ENCODE measurements at places on chromosomes 12 and 14.

DNA sequence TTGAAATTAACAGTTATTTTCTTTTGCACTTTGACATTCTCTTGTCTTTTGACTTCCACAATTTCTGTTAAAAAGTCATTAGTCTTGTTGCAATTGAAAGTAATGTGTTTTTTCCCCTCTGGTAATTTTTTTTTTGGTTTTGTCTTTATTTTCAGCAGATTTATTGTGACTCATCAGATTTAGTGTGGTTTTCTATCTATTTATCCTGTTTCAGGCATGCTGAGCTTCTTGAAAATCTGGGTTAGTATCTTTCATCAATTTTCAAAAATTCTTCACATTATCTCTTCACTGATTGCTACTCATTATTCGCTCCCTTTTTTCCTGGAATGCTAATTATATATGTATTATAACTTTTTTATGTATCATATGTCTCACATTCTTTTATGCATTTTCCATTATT, 15.3 kb upstream of the NTF3 start:
- DNase-seq, result no peak

GRCh38 chr12:88896958-88897357, 316.7 kb upstream of the KITLG start:
- DNase-seq, result no peak

DNA sequence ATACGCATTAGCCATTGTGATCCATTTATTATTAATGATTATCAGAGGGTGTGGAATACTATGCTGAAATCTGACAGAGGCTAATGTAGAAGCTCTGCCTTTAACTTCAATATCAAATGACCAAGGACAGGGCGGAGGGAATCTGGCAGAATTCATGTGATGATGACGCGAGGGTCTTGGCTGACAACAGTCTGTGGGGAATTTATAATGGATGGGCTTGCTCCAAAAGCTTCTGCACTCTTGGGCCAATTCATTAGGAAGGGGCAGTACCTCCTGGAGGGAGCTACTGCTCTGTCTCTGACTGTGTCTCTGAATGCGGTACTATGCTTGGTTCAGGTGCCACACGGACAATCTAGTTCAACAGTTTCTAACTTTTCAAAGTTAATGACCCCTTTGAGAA, 46.2 kb downstream of the GALNT8 start:
- DNase-seq, result peak; percentile 52

- no peak for DNase-seq
Observed at GRCh38 chr12:104201238-104202001, 14.2 kb upstream of the TXNRD1 start.

DNA sequence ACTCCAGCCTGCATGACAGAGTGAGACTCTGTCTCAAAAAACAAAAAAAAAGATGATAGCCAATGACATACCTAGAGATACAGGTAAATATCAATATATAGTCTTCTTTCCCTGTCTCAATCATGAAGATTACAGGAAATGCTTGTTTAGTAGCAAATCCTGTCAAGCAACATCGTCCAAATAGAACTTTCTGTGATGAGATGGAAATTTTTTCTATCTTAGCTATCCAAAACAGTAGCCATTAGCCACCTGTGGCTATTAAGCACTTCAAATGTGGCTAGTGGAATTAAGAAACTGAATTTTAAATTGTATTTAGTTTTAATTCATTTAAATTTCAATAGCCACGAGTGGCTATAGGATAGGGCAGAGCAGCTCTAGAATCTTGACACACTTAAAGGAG, 33.2 kb upstream of the RIC8B start:
- DNase-seq, result no peak
